GM04503 (cell line): ENCODE measurements at places on chromosomes 12 and 14.

GRCh38 chr12:25594376-25594775, 41.3 kb upstream of the LMNTD1 start:
- peak; percentile 9 for DNase-seq

- no peak for DNase-seq
Observed at GRCh38 chr14:44297437-44297836, 209.6 kb downstream of the FSCB start.

DNA sequence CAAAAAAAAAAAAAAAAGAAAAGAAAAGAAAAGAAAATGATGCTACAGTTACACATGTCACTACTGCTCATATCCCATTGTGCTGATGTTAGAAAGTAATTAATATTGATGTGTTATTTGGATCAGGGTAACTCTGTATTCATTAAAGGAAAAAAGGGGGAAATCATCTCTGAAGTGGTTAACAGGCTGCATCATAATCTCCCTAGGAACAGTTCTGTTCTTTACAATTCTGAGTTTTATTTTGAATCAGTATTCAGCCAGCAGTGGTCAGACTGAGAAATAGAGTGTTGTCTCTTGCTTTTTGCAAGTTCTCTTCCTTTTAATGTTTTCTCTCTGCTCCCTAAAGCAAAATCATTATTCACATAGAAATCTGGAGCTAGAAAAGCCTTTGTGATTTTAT, 128.6 kb upstream of the CRY1 start:
- no peak for DNase-seq

GRCh38 chr12:25775968-25776367, 182.5 kb upstream of the RASSF8 start:
- peak; percentile 42 for DNase-seq

- no peak for DNase-seq
Observed at GRCh38 chr14:71322655-71323250, 415.5 kb downstream of the PCNX1 start.
